ENCODE measurements at places on chromosomes 13 and 19. TPM values are rescaled to one million over a fixed set of nuclear protein-coding genes. Genes with fewer than 3 reads are reported as not detected.
A peak's percentile ranks its signal among the peaks of the same experiment; 100 is the strongest.

DNA sequence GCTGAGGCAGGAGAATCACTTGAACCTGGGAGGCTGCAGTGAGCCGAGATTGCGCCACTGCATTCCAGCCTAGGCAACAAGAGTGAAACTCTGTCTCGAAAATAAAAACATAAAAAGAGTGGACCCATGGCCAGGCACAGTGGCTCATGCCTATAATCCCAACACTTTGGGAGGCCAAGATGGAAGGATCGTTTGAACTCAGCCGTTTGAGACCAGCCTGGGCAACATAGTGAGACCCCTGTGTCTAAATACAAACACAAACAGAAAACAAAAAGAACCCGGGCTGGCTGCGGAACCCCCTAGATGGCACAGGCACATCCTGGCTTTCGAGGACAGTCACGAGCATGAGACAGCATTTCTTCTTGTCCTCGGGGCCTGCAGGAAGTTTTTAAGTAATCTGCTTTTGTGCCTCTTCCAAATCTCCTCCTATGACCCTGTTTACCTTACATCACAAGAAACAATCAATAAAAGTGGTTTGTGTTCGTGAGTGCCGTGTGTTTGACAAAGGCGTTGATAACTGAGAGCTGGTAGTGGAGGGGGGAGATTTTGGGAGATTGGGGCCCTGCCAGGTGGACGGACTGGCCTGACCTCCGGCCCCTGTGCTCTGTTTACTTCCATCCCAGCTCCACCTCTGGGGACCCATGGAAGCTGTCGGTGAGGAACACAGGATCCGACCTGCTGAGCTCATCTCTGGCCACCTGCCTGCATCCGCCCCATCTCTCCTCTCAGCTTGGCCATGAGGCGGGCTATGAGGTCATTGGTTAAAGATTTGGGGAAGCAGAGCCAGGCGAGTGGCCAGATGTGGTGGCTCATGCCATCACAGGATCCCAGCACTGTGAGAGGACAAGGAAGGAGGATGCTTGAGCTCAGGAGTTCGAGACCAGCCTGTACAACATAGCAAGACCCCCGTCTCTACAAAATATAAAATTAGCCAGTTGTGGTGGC, 5.9 kb upstream of the GDF15 start:
- peak; percentile 94 for DNase-seq
- H3K4me1 ChIP-seq: no peaks in the 10 kb centered on the region
- H3K27me3 ChIP-seq: no peaks in the 10 kb centered on the region
- H3K36me3 ChIP-seq: no peaks in the 10 kb centered on the region
- no peak overlapping the region for H3K27ac ChIP-seq

DNA sequence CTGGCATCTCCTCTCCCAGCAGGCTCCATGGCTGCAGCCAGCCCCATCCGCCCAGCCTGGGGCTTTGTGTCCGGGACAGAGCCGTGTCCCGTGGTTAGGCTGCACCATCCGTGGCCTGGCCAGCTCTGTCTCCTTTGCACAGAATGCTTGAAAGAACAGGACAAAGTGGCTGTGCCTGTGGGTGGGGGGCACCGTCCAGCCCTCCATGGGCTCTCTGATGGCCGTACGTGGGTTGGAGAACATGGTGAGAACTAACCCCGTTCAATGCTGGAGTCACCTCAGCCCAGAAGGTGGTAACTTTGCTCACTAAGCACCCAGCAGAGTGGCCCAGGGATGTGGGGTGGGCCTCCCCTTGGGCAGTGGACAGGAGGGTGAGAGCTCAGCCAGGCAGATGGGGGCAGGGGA, 2.8 kb downstream of the RPS15 start:
- no peaks in the 10 kb centered on the region for H3K4me1 ChIP-seq
- no peaks in the 10 kb centered on the region for H3K27me3 ChIP-seq
- H3K36me3 ChIP-seq: peaks cover 4% of the 10 kb centered on the region
- no peak overlapping the region for H3K27ac ChIP-seq

DNA sequence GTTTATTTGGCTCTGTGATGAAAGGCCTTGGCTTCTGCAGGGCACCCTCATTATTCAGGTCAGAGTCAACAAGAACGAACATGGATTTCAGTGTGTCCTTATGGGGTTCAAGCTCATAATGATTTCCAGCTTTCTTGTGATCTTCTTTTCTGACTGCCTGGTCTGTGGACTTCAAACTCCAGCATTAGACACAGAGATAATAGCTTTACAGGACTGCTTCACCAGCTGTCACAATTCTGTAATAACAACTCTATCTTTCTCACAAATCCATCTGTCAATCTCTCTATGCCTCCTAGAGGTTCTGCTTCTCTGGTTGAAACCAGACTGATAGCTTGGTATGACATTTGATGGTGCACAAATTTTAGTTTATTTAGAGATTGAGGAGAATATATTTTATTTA, 13.1 kb upstream of the SLITRK6 start:
- DNase-seq: no peak
- H3K4me3 ChIP-seq: no peak overlapping the region
- no peaks in the 10 kb centered on the region for H3K4me1 ChIP-seq
- H3K27me3 ChIP-seq: no peaks in the 10 kb centered on the region

- DNase-seq: no peak
- no peaks in the 10 kb centered on the region for H3K4me1 ChIP-seq
- no peak overlapping the region for H3K27ac ChIP-seq
- no peak overlapping the region for H3K4me3 ChIP-seq
- H3K36me3 ChIP-seq: peaks cover 5% of the 10 kb centered on the region
Observed at GRCh38 chr13:101098873-101099272, 317.4 kb downstream of the NALCN start.

Gene SIRT2
- 34.6 TPM for total RNA-seq

DNA sequence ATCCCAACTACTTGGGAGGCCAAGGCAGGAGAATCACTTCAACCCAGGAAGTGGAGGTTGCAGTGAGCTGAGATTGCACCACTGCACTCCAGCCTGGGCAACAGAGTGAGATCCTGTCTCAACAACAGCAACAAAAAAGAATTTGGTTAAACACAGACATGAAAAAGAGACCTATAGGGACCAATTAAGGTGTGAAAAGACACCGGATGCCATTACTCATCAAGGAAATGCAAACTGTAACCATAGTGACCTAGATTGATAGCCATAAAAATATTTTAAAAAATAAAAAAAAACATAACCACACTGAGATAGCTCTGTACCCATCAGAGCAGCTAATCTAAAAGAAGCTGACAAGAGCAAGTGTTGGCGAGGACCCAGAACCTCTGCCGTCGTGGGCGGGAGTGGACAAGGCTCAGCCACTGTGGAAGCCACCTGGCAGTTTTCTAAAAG, 37.1 kb upstream of the ISYNA1 start:
- no peak overlapping the region for H3K4me3 ChIP-seq
- H3K27ac ChIP-seq: no peak overlapping the region
- no peaks in the 10 kb centered on the region for H3K4me1 ChIP-seq
- DNase-seq: no peak
- H3K27me3 ChIP-seq: no peaks in the 10 kb centered on the region

Gene HRC
- 2.5 TPM for total RNA-seq

Gene KL
- total RNA-seq: 2.4 TPM

GRCh38 chr13:77219401-77219800, 107.5 kb downstream of the MYCBP2 start:
- H3K27ac ChIP-seq: no peak overlapping the region
- no peak for DNase-seq
- no peaks in the 10 kb centered on the region for H3K4me1 ChIP-seq
- H3K4me3 ChIP-seq: no peak overlapping the region
- H3K36me3 ChIP-seq: no peaks in the 10 kb centered on the region

GRCh38 chr13:51818781-51819511, 15.0 kb upstream of the DHRS12 start:
- no peaks in the 10 kb centered on the region for H3K27me3 ChIP-seq
- no peaks in the 10 kb centered on the region for H3K4me1 ChIP-seq

GRCh38 chr19:47247308-47247990, 8.9 kb upstream of the CCDC9 start:
- H3K4me1 ChIP-seq: no peaks in the 10 kb centered on the region
- H3K36me3 ChIP-seq: no peaks in the 10 kb centered on the region
- H3K27me3 ChIP-seq: no peaks in the 10 kb centered on the region
- H3K4me3 ChIP-seq: no peak overlapping the region
- peak; percentile 86 for DNase-seq

DNA sequence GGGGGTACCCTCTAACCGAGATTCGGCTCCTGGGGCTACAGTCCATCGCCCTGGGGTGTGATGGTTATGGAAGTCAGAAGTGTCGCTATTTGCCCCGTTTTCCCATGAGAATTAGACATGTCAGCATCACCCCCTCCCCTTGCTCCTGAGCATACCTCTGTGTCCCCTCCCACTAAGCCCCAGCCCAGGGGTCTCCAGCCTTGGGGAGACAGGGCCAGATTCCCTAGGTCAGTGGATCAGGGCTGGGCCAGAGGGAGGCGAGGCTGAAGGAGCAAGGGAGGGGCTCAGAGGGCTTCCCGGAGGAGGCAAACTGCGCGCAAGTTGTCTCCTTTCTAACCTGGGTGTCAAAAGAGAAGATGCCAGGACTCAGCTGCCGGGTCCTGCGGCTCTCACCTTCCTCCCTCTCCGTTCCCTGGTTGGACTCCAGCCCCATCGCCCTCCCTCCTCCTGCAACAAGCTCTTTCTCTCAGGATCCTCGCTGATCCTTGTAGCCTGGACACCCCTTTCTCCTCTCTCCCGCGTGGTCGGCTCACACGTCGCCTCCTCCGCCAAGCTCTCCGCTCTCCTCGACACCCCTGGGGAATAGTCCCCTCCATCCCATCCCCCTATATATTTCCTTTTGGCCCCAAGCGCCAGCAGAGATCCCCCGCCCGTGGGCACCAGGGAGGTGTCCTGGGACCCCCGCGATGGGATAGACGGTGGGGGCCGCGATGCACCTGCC, 459 bp upstream of the TMEM59L start:
- no peak overlapping the region for H3K4me3 ChIP-seq
- H3K4me1 ChIP-seq: no peaks in the 10 kb centered on the region
- no peaks in the 10 kb centered on the region for H3K27me3 ChIP-seq
- DNase-seq: no peak

Gene SIAH3
- 0.09 TPM for total RNA-seq

- DNase-seq: no peak
- H3K36me3 ChIP-seq: peaks cover 4% of the 10 kb centered on the region
- peak overlapping the region; percentile 65 for H3K4me3 ChIP-seq
- H3K27ac ChIP-seq: no peak overlapping the region
- peaks cover 2% of the 10 kb centered on the region for H3K27me3 ChIP-seq
- no peaks in the 10 kb centered on the region for H3K4me1 ChIP-seq
Observed at GRCh38 chr19:51107406-51108065, 673 bp downstream of the CTU1 start.

DNA sequence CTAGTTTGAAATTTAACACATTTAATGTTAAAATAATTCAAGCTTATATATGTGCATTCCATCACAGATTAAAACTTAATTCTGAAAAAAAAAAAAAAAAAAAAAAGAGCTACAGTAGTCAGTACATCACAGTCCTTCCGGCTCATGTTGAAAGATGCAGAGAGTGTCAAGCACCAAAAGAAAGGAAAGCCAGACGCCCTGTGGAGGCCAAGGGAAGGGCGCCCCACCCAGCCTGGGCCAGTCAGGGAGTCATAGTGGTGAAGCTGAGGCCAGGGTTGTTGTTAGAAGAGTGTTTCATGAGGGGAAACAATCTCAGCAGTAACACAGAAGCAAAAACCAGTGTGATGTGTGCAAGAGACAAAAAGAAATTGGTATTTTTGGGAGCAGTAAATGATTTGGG, 375.3 kb downstream of the MTUS2 start:
- no peak overlapping the region for H3K4me3 ChIP-seq
- H3K27ac ChIP-seq: no peak overlapping the region
- no peaks in the 10 kb centered on the region for H3K27me3 ChIP-seq
- DNase-seq: no peak
- H3K4me1 ChIP-seq: no peaks in the 10 kb centered on the region
- H3K36me3 ChIP-seq: no peaks in the 10 kb centered on the region

GRCh38 chr19:4576016-4576933, 16.8 kb upstream of the SEMA6B start:
- no peaks in the 10 kb centered on the region for H3K27me3 ChIP-seq
- H3K27ac ChIP-seq: no peak overlapping the region
- no peak overlapping the region for H3K4me3 ChIP-seq
- no peaks in the 10 kb centered on the region for H3K36me3 ChIP-seq
- H3K4me1 ChIP-seq: no peaks in the 10 kb centered on the region
- DNase-seq: peak; percentile 87

DNA sequence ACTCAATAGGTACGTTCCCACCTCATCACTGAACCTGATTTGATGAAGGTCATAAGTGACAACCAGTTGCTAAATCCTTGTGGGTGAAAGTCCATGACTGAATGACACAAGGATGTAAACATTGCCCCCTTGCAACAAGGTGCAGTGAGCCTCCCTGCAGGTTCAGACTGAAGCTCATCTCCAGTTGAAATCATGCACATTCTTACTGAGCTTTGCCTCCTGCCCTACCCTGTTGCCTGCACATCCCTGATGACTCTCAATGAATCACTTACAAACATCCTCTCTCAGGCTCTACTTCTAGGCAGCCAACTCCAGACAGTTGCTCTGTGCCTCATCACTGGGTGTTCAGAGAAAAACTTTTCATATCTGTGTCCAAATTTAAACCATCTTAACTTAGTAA, 42.5 kb upstream of the ARGLU1 start:
- no peak for DNase-seq
- no peaks in the 10 kb centered on the region for H3K36me3 ChIP-seq
- H3K4me1 ChIP-seq: no peaks in the 10 kb centered on the region
- no peak overlapping the region for H3K4me3 ChIP-seq
- H3K27ac ChIP-seq: no peak overlapping the region

Gene CLDN10
- 0.66 TPM for total RNA-seq

DNA sequence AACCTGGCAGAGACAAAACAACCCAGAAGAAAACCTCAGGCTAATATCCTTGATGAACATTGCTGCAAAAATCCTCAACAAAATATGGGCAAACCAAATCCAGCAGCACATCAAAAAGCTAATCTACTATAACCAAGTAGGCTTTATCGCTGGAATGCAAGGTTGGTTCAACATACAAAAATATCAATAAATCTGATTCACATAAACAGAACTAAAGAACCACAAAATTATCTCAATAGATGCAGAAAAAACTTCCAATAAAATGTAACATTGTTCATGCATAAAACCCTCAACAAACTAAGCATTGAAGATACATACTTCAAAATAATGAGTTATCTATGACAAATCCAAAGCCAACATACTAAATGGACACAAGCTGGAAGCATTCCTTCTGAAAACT, 8.8 kb downstream of the ZNF724 start:
- H3K27ac ChIP-seq: no peak overlapping the region
- no peak overlapping the region for H3K4me3 ChIP-seq
- H3K36me3 ChIP-seq: no peaks in the 10 kb centered on the region
- no peak for DNase-seq
- H3K4me1 ChIP-seq: no peaks in the 10 kb centered on the region
- H3K27me3 ChIP-seq: no peaks in the 10 kb centered on the region

Data from aorta (tissue), 5 donors.